ENCODE measurements at places on chromosomes 7 and 10. TPM values are rescaled to one million over a fixed set of nuclear protein-coding genes. Genes with fewer than 3 reads are reported as not detected.

TAS2R60 gene
- total RNA-seq: not detected

DPYSL4 gene
- 6.1 TPM for total RNA-seq

PRKAR2B gene
- total RNA-seq: 38.5 TPM

TAC1 gene
- total RNA-seq: not detected

TMEM209 gene
- 4.6 TPM for total RNA-seq

ACSM6 gene
- total RNA-seq: not detected

CCL24 gene
- not detected for total RNA-seq

FFAR4 gene
- total RNA-seq: not detected

ABCB4 gene
- total RNA-seq: 0.14 TPM

ZDHHC4 gene
- 37.1 TPM for total RNA-seq

ZNF467 gene
- total RNA-seq: 12.7 TPM

GDF2 gene
- not detected for total RNA-seq

XRCC2 gene
- 3.1 TPM for total RNA-seq

GHRHR gene
- total RNA-seq: not detected

MYPN gene
- total RNA-seq: under 0.01 TPM

DNA sequence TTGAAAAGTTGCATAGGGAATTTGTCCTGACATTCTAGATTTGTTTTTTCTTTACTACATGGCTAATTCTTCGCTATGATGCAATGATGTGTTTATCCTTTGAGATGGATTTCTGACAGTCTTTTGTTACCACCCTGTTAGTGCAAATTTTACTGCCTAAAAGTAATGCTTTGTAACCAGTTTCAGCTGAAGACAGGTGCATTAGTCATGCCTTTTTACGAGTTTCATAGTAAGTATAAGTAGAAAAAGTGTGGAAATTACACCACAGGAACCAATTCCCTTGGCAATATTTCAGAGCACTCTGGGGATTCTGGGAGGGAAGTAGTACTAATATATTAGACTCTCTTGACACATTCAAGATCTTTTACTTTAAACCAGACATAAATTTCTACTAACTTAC is 257.8 kb upstream of the DKK1 start:
- DNase-seq: no peak

DNA sequence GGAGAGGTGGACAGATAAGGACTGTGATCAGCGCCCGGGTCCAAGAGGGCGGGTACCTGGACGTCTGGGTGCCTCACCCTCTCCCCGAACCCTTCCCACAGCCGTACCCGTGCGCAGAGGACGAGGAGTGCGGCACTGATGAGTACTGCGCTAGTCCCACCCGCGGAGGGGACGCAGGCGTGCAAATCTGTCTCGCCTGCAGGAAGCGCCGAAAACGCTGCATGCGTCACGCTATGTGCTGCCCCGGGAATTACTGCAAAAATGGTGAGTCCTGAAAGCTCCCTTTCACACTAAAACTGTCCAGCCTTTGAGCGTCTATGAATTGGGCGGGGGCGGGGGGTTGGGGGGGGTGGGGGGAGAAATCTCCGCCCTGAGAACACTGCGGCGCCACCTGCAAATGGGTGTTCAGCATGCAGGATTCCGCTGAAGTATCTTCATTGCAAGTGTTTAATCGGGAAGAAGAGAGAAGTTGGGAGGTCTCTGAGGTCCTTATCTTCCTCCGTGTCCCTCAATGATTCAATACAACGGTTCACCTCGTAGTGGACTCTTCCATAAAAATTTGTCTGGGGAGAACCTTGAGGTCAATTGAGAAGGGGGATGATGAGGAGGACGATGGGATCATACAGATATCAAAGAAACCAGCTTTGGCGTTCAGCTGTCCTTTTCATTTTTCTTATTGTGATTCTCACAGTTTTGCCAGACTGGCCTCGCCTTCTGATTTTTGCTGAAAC is 906 bp downstream of the DKK1 start:
- DNase-seq: peak; percentile 63

- no peak for DNase-seq
Measured at GRCh38 chr10:26503911-26504310, 65.8 kb downstream of the APBB1IP start.

DNA sequence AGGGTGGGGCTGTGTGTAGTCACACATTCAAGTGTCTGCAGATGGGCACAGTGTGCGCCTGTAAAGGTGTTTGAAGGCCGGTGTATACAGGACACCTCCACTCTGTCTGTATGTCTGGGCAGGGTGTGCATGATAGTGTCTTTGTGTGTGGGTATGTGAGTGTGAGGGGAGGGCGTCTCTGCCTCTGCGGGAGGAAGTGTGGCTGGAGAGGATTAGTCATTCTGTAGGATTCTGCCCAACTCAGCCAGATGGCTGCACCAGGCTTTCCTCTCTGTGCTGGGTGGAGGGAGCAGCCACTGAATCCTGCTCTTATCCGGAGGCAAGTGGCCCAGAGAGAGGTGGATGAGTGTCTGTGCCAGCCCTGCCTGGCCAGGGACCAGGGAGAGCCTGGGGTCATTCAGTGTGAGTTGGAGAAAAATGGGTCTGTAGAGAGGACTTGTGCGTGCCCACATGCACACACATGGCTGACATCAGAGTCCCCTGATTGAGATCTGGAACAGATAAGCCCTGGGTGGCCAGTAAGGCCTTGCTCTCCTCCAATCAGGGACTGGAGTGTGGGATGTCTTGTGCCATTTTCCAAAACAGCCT is 1.7 kb downstream of the SFXN3 start:
- peak; percentile 94 for DNase-seq

DNA sequence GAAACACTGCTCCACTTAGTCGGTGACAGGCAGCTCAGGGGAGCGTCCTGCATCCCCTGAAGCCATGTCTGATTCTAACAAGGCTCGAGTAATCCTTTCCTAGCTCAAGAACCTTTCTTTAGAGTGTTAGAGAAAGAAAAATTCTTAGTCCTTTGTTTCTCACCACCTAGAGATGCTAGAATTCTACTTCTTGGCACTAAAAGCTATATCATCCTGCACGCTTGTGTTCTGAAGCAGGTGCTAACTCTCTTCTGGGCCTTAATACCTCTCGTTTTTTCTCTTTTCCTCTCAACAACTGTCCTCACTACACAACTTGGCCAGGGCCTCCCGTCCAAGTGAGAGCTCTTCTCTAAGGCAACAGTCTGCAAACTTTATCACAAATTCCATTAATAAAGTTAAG is at the start of gene LYZL2:
LYZL2 (minus strand) TSS at position 101 of the 400 bp plus-strand sequence. CDS start 2,838 bp downstream, outside the sequence.
- no peak for DNase-seq

DNA sequence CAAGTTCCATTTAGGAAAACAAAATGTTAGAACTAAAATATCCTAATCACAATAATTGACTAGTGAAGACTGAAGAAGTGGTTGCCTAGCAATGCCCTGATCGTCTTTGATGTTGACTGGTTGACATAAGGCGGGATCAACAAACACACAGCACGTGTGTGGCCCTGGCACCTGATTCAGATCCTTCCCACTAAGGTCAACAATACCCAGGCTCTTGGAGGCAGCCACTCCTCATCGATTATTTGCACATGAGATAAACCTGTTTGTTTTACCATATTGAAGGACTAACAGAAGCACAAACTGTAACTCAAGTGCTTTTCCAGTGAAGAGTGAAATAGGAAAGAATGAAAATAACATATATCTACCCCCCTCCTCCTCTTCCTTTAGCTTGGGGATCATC is 15.6 kb downstream of the FANK1 start:
- DNase-seq: no peak

DNA sequence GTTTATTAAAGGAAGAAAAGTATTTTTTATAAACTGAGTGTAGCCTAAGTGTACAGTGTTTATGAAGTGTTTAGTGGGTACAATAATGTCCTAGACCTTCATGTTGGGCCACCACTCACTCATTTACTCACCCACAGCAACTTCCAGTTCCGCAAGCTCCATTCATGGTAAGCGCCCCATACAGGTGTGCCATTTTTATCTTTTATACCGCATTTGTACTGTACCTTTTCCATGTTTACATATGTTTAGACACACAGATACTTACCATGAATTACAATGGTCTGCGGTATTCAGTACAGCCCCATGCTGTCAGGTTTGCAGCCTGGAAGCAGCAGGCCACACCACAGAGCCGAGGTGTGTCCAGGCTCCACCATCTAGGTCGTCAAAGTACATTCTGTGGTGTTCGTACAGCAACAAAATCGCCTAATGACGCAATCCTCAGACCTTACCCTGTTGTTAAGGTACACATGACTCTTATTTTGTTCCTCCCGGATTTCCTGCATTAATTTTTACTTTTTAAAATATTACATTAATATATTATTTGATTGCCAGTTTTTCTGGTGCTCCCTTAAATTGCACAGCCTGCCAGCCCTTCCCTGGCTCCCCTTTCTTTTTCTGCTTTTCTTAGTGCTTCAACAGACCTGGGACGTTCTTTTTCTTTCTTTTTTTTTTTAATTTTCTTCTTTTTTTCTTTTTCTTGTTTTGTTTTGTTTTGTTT is 881 bp upstream of the SSBP1 start:
- DNase-seq: peak; percentile 30

DNA sequence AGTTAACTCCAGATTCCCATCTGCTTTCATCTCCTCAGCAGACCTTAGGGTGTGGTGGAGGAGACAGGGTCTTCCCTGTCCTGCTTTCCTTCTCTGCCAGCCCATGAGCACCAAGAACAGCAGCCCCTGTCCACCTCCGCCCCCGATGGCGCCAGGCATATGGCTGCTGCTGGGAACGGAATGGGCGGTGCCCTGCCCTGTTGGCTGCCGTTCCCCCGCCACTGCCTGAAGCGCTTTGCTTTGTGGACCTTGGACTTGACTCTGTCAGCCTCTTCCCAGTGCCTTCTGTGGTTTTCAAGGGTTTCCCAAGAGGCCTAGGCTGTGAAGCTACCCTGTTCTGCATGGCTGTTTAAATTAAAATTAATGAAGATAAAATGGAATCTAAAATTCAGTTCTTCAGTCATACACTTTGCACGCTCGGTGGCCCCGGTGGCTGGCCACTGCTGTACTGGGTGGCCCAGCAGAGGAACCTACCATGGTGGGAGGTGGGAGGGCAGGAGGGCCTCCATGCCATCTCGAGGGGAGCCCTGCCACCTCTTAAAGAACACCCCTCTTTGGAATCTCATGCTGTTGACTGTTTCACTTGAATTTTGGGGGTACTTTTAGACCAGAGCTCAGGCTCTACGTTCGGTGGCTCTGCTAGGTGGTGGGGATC is 78.7 kb downstream of the NKX6-2 start:
- no peak for DNase-seq

DNA sequence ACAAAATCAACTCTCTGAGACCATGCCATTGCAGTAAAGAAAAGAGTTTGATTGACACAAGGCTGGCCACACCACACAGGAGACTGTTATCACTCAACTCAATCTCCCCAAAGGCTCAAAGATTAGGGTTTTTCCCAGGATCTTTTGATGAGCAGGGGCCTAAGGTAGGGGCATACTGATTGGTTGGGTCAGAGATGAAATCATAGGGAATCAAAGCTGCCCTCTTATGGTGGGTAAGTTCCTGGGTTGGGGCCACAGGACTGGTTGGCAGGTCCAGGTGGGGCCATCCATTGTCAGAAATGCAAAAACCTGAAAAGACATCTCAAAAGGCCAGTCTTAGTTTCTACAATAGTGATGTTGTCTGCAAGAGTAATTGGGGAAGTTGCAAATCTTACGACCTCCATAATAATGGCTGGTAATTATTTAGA is 91.6 kb downstream of the AKR1D1 start:
- DNase-seq: no peak

- DNase-seq: peak; percentile 92
Measured at GRCh38 chr10:80468002-80468401, 13.9 kb downstream of the TSPAN14 start.

DNA sequence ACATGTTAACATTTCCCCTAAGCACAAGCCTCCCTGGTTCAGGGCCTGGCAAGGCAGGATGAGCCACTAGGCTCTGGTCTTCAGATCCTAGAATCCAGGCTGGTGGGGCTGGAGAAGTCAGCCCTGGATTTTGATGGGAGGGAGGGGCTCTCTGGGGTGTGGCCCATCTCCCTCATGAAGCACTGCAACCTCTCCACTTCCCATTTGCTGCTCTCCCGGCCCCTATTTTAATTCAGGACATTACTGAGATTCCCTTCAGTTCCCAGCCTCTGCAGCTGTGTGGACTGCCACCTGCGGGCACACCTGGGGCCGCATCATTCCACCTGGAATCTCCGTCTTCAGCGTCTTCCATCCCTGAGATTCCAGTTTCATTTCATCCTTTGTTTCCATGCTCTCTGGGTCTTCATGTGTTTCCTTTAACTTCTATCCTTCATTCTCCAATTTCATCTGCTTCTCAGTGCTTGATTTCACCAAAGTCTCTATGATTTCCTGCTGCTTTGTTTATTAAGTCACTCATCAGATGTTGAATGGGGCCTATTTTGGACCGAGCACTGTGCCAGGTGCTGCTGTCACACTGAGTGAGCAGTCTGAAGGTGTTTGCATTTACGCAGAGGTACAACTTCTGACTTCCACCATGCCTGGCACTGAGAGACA is 253.6 kb downstream of the WDR37 start:
- DNase-seq: no peak

DNA sequence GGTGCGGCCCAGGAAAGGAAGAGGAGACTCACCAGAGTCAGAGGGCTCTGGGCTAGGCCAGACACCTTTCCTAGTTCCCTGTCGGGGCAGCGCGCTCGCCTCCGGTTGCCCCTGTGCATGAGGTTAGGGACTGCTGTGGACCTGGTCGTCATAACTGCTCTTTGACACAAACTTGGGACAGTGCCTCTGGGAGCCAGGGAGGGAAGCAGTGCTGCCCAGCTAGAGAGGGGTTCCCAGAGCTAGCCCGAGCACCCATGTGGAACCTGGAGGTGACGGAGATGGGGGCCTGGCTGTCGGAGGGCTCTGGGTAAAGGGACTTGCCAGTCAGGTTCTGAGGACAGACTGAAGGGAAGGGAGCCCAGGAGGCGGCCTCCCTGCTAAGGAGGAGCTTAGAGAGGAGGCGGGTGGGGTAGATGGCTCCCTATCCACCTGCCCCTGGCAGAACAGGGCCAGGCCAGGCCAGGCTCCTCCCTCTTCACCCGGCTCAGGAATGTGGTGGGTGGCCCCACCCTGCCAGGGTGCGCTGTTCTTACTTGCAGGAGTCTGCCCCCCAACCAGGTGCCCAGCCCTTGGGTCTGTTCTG is 29.7 kb downstream of the AGAP3 start:
- no peak for DNase-seq

GRCh38 chr7:105439174-105439893 is 50.6 kb upstream of the SRPK2 start:
- peak; percentile 90 for DNase-seq

DNA sequence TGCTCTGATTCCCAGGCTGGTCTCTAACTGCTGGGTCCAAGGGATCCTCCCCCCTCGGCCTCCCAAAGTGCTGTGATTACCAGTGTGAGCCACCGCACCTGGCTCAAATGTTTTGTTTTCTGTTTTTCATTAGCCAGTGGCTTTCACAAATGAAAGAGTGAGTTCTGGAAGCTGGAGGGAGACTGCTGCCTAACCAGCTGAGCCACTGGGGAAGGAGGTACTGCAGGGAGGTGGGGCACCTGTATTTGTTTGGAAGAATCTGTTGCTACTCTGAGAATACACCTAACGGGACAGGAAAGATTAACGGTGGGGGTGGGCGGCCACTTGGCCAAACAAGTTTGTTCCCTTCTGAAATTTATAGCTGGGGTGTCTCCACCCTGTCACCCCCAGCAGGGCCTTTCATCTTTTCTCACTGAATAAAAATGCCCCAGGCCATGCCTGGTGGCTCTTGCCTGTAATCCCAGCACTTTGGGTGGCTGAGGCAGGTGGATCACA is 4.7 kb downstream of the STOX1 start:
- DNase-seq: no peak

All from dermis blood vessel endothelial cell (primary cell).